ENCODE measurements at places on chromosomes 5 and 9.

DNA sequence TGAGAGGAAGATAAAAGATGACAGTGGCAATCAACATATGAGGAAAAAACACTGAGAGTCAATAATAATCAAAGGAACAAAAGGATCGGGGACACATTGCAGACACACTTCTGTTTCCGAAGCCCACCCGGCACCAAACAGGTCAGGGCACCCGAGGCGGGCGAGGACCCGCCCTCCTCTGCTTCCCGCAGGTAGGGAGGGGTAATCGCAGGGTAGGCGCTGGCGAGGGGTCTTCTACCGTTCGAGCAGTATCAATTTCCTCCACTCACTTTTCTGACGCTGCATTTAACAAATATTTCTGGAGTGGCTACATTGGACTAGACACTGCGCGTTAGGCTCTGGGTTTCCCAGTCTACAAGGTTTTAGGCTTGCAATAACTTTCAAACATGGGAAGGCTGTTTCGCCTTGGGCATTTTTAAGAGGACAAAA, 1.3 kb downstream of the TXN start:
- no peak for DNase-seq

DNA sequence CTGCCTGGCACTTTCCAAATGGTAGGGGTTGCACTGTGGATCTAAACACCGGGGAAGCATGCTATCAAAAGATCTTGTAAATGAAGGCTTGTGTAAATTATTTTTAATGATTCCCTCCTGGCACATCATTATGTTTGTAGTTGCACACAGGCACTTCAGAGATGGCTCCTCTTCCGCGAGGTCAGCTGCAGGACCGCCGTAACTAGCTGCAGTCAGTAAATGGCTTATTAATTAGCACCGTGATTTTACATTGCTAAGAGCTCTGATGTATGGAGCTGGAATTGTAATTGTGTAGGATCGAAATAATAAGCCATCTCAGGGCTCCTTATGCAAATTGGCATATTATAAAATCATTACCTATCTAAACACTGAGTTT, 397.6 kb upstream of the IRX1 start:
- no peak for DNase-seq

- no peak for DNase-seq
Observed at GRCh38 chr5:2914022-2914661, 162.7 kb upstream of the IRX2 start.

GRCh38 chr5:155076379-155076778, 62.8 kb downstream of the KIF4B start:
- DNase-seq, result no peak

DNA sequence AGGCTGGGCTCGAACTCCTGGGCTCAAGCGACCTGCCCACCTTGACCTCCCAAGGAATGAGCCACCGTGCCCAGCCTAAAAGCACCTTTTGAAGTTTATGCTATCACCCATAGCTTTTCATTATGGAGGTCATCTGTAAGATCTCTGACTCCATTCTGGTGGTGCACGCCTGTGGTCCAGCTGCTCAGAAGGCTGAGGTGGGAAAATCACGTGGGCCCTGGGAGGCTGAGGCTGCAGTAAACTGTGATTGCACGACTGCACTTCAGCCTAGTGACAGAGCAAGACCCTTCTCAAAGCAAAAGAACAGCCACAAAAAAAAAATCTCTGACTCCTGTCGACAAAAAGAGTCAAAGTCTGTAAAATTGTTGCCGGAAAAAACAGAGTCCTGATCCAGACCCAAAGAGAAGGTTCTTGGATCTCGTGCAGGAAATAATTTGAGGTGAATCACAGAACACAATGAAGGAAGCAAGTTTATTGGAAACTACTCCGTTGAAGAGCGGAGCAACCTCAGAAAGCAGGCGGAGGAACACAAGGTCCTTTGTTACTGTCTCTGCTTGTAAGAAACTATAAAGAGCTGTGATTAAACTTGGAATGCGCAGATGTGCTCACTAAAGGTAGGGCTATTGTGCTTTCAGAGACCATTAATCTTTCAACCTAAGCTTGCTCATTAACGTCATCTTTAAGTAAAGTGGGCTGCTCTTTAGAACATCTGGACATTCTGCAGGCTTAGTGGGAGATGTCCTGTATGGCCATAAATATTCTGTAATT, 2.0 kb upstream of the HAUS6 start:
- no peak for DNase-seq

GRCh38 chr9:135032041-135032835, 55.2 kb upstream of the OLFM1 start:
- DNase-seq, result no peak

DNA sequence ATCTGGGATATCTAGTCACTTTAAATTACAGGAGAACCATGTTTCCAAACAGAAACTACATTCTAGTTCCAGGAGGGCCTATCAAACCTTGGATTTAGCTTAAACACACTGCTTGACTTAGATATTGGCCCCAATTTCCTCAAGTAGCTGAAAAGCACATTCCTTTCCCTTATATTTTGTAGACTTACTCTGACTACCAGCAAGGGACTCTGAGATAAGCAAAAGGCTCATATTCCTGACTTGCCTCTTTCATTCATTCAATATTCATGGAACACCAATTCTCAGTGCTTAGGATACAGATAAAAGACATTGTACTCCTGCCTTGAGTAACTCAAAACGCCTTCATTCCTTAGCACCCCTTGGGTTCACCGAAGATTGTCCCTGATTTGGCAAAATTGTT, 11.8 kb downstream of the NR6A1 start:
- no peak for DNase-seq

- no peak for DNase-seq
Observed at GRCh38 chr5:131488463-131488862, 146.6 kb downstream of the RAPGEF6 start.

GRCh38 chr5:76735762-76736545, 20.0 kb downstream of the F2R start:
- DNase-seq, result no peak

GRCh38 chr5:159104051-159104651, 4.4 kb upstream of the EBF1 start:
- no peak for DNase-seq

GRCh38 chr5:100311806-100312205, 223.4 kb upstream of the FAM174A start:
- no peak for DNase-seq

DNA sequence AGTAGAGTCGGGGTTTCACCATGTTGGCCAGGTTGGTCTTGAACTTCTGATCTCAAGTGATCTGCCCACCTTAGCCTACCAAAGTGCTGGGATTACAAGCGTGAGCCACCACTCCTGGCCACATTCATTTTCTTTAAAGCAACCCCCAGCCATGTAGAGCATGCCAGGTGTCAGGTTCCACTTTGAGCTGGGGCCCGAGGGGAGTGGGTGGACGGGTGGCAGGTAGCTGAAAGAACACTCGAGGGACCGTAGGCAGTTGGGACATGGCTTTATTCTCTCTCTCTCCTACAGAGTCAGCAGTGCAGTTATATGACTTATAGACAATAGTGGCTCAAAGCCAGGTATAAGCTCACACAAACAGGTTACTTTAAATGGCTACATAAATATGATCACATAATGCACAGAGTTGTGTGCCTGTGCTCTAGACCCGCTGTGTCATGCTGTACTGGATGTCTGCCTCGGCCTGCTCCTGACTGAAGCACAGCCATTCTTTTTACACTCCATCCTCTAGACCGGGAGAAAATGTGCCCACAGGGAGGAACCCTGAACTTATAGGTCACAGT, 60.5 kb upstream of the FAM120A start:
- DNase-seq, result no peak

Data from effector CD4-positive, alpha-beta T cell (primary cell).